ENCODE measurements at places on chromosomes 1 and 21.

- no peak for DNase-seq
These were observed 9.4 kb downstream of the USP16 start for GRCh38 chr21:29033871-29034270.

DNA sequence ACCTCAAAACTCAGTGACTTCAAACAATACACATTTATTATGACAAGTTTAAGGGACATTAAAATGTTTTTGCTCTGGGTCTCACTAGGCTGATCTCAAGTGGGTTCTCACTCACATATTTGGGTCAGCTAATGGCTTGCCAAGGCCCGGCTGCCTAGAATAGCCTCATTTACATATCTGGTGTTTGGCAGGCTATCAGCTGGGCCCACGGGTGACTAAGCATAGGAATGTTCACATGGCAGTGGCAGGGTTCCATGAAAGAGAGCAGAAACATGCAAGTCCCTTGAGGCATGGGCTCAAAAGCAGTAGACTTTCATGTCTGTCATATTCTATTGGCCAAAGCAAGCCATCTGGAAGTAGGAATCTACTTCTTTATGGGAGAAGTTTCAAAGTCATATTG is 492.6 kb downstream of the KCNT2 start:
- DNase-seq: no peak

DNA sequence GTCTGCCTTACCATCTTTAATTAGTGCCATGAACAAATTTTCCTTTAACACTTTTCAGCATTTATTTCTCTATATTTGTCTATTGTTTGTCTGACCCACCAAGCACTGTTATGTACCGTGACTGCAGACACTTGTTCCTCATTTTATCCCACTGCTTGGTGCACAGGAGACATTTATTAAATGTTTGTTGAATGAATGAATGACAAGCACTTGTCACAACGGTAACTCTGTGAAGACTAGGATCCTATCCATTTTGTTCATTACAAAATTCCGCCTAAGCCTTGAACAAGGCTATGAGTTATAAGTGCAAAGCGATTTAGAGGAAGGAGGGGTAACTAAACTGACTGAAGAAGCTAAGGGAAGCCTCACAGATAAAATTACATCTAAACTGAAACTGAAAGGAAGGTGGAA is 379 bp upstream of the STRIP1 start:
- DNase-seq: no peak

DNA sequence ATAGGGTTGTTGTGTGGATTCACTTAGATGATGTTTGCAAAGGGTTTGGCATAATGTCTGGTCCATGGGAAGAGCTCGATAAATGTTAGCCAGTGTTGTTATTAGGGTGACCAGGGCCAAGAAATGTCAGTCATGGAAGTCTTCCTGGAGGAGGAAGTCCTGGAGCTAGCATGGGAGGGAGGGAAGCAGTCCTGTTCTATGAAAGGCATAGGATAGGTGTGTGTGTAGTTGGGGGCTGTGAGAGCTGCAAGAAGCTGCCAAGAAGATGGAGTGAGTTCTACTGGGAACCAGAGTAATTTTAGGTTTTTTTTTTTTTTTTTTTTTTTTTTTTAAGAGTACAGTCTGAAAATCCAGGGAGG is 4.7 kb downstream of the LGR6 start:
- no peak for DNase-seq

- no peak for DNase-seq
These were observed at the start of gene LAX1 for GRCh38 chr1:203765029-203765837. LAX1 (plus strand) TSS chr1:203765183; CDS start chr1:203765566, 383 bp downstream.

- no peak for DNase-seq
These were observed 7.6 kb downstream of the EFNA3 start for GRCh38 chr1:155086128-155086741.

GRCh38 chr21:27225940-27226339 is 259.1 kb upstream of the ADAMTS5 start:
- peak; percentile 33 for DNase-seq

GRCh38 chr1:163709636-163710035 is 387.9 kb downstream of the NUF2 start:
- DNase-seq: no peak

DNA sequence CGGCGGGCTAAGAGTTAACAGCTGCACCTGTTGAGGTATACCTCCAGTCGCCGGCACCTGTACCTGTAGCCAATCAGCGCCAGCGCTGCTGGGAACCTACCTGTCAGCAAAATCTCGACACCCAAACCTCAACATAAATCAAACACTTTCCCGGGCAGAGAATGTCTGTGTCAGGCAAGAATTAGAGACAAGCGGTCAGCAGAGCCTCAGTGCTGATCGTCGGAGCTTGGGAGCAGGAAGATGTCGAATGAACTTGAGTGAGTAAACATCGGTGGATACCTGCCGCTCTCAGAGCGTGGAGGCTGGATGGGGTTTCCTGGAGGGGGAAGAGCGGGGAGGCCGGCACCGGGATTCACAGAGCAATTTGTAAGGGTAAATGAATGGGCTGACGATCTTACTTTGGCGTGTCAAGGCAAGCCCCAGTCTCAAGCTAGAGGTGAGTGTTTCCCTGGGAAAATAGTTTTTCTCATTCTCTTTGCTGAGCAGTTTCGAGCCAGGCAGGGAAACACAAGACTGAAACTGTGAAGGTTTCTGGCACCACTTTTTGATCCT is at the start of gene GRHL3:
Gene GRHL3 (plus strand): TSS at position 46 of the 552 bp plus-strand sequence. CDS start 195 bp downstream, at position 241.
- no peak for DNase-seq

GRCh38 chr1:212291505-212292134 is 6.4 kb downstream of the PPP2R5A start:
- peak; percentile 64 for DNase-seq

DNA sequence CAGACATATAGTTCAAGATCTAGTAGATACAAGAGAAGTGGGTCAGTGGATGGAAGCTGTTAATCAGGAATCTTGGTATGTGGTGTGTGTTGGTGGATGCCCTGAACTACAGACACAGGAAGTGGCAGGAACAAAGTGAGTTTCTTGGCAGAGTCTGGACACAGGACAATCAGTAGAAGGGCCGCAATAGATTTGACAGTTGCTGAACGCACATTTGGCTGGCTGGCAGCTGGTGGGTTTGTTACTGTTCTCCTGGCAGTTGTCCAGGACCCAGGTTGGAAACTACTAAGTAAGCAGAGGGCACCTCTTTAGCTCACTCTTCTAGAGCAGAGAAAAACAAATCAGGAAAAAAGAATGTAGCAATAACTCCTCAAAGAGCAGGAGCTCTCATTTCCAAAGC is 13.2 kb downstream of the KRTAP26-1 start:
- peak; percentile 62 for DNase-seq

DNA sequence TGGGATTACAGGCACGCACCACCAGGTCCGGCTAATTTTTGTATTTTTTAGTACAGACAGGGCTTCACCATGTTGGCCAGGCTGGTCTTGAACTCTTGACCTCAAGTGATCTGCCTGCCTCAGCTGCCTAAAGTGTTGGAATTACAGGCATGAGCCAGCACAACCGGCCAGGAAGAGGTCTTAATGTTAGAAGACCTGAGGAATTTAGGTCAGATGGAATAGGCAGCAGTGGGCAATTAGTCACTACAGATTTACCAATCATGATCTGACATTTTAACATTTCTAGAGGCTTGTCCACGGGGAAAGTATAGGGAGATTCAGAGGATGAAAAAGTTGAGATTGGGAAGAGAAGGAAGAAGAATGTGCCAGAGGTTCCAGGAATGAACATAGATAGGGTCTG is 8.9 kb upstream of the APP start:
- no peak for DNase-seq

- no peak for DNase-seq
These were observed 30.4 kb downstream of the FHAD1 start for GRCh38 chr1:15277447-15277838.

- no peak for DNase-seq
These were observed 133.4 kb downstream of the SYT2 start for GRCh38 chr1:202576816-202577215.

- DNase-seq: no peak
These were observed 19.9 kb downstream of the FMN2 start for GRCh38 chr1:240111558-240111957.

- no peak for DNase-seq
These were observed 38.5 kb downstream of the CAMTA1 start for GRCh38 chr1:6823793-6824192.

All from NCI-H524 (cell line).